Colonic mucosa (tissue), 4 donors: ENCODE measurements at places on chromosomes 6 and 20.

DNA sequence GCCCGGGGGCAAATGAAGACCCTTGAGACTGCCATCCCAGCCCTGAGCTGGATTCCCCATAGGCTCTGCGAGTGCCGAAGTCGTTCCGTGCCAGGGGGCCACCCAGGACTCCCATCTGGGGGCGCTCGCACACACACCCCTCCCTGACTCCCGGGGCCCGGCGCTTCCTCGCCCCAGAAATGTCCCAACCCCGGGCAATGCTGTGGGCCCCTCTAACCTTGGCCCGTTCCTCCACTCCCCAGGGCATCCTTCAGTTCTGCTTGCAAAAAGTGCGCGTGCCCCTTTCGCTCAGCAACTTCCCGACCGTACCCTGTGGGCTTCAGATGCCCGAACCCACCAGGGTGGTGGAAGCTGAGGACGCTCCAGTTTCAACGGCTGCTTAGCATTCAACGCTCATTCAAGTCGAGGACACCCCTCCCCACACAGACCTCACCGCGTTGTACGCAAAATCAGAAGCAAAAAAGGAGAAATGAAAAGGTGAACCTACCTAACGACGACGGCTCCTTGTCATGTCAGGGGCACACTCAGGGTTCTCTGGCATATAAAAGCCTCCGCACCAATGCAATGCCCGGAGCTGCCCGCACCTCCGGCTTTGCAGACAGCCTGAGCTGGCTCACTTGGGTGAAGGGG is 25.3 kb downstream of the RIPOR2 start:
- DNase-seq: no peak

GRCh38 chr6:83083476-83083875 is 16.0 kb downstream of the DOP1A start:
- no peak for DNase-seq

- DNase-seq: no peak
These were observed 50.6 kb downstream of the RNF24 start for GRCh38 chr20:3964719-3965118.

GRCh38 chr20:31707994-31708735 is 14.5 kb downstream of the BCL2L1 start:
- DNase-seq: peak; percentile 83

DNA sequence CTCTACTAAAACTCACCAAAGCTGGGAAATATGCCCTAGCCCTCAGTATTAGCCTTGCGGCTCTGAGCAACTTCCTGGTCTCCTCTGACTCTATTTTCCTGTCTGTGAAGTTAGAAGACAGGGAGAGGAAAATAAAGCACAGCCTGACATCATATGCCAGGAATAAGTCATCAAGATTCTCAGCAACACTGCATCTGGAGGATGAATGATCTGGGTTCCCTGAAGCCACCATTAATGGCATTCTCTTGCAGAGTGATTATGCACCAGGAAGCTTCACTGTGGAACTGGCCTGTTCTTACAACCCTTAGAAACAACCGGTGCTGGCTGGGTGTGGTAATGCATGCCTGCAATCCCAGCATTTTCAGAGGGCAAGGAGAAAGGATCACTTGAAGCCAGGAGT is 12.4 kb downstream of the ADGRF5 start:
- no peak for DNase-seq

- no peak for DNase-seq
These were observed 429.7 kb downstream of the EPHA7 start for GRCh38 chr6:92989656-92990055.

DNA sequence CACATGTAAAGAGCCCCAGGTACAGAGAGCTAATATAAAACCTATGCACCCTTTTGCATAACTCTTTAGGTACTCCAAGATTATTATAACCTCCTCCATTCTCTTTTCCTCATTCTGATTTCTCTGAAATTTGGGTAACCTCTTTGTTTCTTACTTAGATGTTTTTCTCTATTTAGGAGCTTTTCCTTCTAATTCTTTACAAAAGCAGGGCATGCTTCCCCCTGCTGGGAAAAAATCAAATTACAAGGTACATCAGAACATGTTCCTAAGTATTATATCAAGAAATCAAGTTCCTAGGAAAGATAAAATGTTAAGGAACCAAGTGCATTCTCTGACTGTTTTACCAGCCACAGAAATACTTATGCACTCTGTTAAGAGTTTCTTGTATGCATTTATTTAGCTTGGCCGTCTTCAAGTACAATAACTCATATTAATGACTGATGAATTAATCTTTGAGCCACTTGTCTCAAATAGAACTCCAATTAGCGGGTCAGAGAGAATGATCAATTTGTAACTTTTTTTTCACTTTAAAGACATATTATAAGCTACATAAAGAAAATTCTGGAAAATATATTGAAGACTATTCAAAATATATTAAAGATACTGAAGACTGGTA is 2.1 kb downstream of the KHDRBS2 start:
- peak; percentile 41 for DNase-seq

- no peak for DNase-seq
These were observed 70.1 kb downstream of the SLX4IP start for GRCh38 chr20:10504994-10505730.
